Suppressor macrophage (primary cell): ENCODE measurements at places on chromosomes 2 and 18.

DNA sequence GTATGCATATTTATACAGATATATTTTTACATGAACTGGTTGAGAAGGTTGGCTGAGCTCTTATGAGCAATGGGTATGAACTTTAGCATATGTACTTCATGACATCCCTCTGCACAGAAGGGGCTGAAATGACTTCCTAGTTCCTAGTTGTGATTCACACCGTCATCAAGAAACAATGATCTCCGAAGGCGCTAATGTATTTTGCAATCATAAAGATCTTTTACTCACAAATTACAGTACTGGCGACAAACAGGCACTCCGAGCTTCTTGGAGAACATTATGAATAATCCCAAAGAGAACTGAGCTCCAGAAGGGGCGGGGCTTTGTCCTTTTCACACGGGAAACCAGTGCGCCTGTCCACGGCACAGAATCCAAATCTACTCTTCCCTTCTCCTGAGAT is 18.1 kb downstream of the BCL2 start:
- peak; percentile 80 for DNase-seq

DNA sequence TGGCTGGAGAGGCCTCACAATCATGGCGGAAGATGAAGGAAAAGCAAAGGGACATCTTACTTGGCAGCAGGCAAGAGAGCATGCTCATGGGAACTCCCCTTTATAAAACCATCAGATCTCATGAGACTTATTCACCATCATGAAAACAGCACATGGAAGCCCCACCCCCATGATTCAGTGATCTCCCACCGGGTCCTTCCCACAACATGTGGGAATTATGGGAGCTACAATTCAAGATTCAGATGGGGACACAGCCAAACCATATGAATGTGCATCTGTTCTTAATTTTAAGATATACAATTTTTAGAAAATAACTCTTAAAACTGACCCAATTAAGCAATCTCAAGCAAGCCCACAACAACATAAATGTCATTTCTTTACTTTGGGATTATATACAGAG is 12.6 kb downstream of the C18orf63 start:
- DNase-seq, result no peak

- no peak for DNase-seq
These were observed 150.9 kb downstream of the ATAD2B start for GRCh38 chr2:23776021-23776420.

DNA sequence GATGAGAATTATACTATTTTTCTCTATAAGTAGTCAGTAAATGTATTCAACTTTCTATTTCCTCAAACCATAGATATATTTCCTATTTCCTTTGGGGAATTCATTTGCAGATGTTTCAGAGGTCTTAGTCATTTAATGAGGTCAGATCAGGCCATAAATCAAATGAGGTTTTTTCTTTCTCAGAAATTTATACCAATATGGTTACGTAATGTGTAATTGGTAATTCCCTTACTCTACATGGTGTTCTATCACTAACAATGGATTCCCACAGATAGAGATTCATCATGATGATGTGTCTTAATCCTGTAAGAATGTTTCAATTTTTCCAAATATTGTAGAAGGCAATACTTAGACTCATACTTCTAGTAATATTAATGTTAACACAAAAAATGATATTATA is 108.0 kb downstream of the DPP4 start:
- DNase-seq, result no peak

DNA sequence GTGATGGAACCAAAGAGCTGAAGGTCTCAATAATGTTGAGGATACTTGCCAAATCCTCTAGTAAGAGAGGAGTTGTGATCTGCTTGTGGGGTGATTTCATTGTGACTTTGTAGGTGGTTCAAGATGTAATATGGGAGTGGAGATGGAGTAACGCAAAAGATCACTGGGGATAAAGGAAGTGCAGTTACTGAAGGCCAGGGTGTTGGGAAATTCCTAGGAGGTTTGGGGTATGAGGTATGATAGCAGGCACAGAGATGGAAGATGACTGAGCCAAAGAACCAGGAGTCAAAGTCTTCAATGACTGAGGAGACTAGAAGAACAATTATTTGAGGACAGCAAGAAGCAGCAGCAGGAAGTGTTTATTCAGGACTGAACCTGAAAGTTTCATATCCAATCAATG is 222.6 kb downstream of the NCKAP5 start:
- no peak for DNase-seq

- DNase-seq, result no peak
These were observed 5.9 kb downstream of the ATP8B1 start for GRCh38 chr18:57797209-57797651.

GRCh38 chr2:446303-446874 is 158.5 kb upstream of the ALKAL2 start:
- no peak for DNase-seq

- DNase-seq, result no peak
These were observed 83.1 kb downstream of the PTH2R start for GRCh38 chr2:208489687-208490086.

DNA sequence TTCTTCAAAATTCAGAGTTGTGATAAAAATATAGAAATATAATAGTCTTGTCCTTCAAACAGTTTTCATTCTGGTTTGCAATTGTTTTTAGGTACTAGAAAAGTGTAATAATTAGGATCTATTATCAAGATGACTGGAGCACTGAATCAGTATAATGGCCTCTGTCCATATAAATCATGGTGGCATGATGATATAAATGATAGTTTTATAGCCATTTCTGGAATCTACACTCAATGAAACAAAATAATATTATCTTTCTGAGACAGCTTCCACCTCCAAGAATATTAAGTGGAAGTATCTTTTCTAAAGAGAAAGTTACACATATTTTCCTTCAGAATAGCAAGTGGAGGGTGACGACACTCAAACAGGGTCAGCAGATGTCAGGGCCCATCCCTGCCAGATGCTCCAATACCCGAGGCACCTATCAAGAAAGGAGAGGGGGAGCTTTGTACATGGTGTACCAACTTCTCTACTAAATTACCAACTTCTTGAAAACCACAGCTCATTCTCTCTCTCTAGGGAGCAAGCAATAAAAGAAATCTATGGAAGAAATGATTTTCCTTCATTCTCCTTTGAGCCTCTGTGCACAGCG is 882.7 kb upstream of the CHAC2 start:
- no peak for DNase-seq

GRCh38 chr2:21415234-21415633 is 291.5 kb downstream of the TDRD15 start:
- no peak for DNase-seq

DNA sequence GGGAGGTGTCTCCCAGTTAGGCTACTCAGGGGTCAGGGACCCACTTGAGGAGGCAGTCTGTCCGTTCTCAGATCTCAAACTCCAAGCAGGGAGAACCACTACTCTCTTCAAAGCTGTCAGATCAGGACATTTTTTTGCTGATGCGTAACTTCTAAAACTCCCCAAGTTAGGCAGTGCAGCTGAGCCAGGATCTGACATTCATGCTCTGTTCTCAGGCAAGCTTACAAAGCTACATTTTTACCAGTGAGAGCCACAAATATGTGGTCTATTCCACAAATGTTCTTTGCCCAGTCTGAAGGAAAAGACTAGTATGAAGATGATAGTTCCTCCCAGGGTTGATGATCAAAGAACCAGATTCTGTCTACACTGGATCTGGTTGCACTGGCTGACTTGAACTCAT is 184.1 kb downstream of the MTCL1 start:
- no peak for DNase-seq

DNA sequence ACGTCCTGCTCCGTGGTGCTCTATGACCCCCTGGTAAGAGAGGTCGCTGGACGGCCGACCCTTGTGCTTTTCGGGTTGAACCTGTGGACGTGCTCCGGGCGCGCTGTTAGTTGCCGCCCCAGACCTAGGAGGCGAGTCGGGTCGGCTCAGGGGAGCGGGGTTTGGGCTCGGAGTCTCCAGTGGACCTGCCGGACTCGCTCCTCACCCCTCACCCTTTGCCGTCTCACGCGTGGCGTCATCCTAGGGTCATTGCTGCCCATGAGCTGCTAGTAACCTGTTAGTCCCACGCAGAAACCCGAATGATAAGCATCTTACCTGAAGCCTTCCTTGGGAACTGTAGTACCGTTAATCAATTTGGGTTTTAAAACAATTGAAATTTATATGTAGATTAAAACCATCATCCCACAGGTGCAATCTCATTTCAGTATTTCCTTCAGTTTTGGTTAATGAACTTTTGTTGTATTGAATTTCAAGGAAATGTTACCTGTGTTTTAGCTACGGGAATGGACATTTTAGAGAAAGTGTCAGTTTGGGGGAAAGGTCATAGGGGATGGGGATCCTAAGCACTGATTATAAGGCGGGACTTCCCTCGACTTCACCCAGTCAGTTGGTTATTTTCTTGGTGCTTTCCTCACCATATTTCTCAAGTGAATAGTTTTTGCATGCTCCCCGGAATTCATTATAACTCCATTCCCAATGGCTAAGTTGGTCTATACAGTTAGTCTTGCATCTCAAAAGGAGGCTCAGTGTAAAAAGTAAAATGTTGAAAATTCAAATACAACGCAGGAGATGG is 536 bp downstream of the ELP2 start:
- DNase-seq, result peak; percentile 9
